GM19239 (cell line): ENCODE measurements at places on chromosomes 12 and 14.

DNA sequence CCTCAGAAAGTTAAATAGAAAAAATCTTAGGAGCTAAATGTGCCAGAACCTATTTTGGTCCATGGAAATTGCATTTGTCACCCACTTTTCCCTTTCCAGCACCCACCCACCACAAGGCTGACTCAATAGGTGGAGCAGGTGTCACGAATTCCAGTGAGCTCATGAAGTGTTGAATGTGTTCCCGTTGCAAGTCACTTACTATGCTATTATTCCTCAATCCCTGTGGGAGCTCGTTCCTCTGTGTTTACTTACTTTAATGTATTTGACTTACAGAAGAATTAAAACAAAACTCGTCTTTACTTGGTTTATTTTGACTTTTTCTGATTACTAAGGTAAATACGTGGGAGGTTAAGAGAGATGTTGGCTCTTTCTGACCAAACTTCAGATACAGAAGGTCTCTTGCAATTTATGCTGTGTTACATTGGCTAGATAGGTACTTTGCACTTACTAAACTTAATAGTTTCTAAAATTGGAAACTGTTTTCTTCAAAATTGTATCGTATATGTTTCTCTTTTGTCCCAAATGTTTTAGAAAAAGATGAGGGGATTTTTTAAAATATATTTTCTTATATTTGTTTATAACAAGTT is 269.4 kb upstream of the NOVA1 start:
- DNase-seq, result no peak

GRCh38 chr12:94649349-94650142 is 811 bp downstream of the TMCC3 start:
- peak; percentile 57 for DNase-seq

- DNase-seq, result no peak
Measured at GRCh38 chr14:105294142-105294597, 6.6 kb downstream of the BRF1 start.

DNA sequence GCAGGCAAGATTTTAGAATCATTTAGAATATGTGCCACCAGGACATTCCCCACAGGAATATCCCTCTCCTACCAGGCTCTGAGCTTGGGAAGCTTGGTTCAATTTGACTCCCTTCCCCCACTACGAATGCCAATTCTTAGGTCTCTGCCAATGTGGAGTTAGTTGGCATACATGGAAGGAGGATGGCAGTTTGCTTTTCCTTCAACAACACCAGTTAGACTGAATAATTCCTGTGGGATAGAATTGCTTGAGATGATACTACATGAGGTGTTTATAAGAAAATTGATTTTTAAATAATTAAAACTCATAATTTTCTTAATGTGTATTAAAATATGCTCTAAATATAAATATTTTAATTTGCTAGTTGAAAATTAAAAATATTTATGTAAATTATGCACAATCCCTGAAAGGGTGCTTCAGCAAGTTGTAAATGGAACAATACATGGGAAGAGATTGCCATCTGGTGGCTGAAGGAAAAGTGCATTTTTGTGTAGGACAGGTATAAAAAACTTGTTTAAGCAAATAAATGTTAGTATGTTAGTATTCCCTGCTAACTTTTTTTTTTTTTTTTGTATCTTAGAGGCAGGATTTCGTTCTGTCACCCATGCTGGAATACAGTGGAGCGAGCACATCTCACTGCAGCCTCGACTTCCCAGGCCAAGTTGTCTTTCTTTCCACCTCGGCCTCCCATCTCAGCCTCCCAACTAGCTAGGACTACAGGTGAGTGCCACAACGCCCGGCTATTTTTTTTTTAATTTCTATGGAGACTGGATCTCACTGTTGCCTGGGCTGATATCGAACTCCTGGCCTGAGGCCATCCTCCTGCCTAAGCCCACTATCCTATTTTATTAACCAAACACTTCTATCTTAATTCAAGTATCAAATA is 25.8 kb upstream of the STRAP start:
- no peak for DNase-seq

- no peak for DNase-seq
Measured at GRCh38 chr14:40630471-40630870, 976.2 kb upstream of the LRFN5 start.

DNA sequence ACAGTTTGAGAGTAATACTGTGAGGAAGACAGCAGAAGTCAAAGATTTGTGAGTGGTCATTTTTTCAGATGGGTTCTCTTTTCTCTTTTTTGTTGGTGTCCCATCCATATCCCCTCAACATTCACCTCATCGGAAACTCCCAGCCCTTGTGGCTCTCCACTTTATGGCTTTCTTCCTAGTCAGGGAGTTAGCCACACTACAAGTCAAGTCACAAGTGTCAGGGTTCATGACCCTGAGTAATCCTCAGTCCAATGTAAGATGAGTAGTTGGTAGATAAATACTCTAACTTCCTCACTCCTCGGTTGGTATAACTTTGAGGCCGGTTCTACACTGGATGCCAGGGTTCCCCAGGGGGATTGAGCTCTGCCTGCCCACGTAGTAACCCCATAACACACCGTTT is 41.4 kb downstream of the PTGER2 start:
- no peak for DNase-seq

- no peak for DNase-seq
Measured at GRCh38 chr12:64611341-64612284, 1.3 kb downstream of the RASSF3 start.

- no peak for DNase-seq
Measured at GRCh38 chr14:61489932-61490331, 168.6 kb downstream of the PRKCH start.

GRCh38 chr12:76033081-76034011 is 1.8 kb upstream of the PHLDA1 start:
- DNase-seq, result no peak

DNA sequence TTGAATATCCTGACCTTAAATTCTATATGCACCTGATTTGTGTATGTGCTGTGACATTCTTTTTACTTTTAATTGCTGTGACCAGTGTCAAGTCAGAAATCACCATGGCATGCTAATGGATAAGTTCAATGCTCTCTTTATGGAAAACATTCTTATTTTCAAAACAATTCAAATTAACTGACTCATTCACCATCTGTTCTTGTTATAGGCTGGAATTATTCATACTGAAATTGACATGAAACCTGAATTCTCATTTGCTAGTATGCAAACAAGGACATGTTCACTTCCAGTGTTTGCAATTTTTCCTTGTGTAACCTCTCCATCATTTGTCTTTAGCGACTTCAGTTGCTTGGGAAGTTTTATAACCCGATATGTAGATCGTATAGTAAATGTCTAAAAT is at the start of gene TAS2R30:
Gene TAS2R30, minus strand, starts transcription at position 340 of the 400 bp plus-strand sequence. CDS start 400 bp downstream, outside the sequence.
- no peak for DNase-seq

GRCh38 chr14:55303691-55304145 is 32.5 kb downstream of the FBXO34 start:
- no peak for DNase-seq

DNA sequence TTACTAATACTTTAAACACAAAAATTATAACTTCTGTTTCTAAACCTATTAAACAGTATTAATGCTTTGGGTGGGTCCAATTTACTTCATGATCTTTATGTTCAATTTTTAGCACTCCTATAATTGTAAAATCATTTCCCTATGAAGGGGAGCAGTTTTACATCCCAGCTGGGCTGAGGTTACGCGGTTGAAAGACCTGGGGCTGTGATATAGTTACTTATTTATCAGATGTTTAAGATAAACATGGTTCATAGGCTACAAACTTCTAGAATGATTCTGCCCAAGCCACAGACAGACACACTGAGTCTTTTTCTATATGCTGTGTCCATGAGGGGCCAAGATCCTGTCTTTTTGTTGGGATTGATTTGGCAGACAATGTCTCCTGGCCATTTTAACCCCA is 44.4 kb downstream of the DYRK2 start:
- DNase-seq, result no peak

GRCh38 chr14:75088566-75089373 is 19.3 kb downstream of the ZC2HC1C start:
- DNase-seq, result peak; percentile 29

DNA sequence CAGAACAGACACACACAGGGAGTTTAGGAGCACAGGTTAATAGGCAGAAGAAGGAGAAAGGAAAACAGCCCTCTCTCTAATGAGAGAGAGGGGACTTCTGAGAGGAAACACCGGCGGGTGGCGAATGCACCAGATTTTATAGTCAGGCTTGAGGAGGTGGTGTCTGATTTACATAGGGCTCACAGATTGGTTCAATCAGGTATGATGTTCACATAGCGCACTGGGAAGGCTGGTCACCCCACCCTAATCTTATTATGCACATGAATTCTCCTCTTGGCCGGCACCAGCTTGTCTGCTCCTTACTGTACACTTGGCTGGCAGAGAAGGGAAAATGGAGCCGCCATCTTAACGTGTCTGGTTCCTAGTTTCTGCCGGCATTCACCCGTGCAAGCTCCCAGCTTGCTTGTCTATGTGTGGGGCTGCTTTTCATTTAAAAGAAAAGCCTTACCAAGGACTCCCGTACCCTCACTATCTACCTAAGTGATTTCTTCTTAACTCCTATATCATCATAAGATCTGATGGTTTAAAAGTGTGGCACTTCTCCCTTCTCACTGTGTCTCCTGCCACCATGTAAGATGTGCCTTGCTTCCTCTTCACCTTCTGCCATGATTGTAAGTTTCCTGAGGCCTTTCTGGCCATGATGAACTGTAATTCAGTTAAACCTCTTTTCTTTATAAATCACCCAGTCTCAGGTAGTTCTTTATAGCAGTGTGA is 15.1 kb downstream of the BCAT1 start:
- DNase-seq, result no peak

- DNase-seq, result no peak
Measured at GRCh38 chr12:89098441-89099112, 253.7 kb downstream of the DUSP6 start.

- DNase-seq, result no peak
Measured at GRCh38 chr12:49920241-49920914, 16.7 kb upstream of the FAIM2 start.

DNA sequence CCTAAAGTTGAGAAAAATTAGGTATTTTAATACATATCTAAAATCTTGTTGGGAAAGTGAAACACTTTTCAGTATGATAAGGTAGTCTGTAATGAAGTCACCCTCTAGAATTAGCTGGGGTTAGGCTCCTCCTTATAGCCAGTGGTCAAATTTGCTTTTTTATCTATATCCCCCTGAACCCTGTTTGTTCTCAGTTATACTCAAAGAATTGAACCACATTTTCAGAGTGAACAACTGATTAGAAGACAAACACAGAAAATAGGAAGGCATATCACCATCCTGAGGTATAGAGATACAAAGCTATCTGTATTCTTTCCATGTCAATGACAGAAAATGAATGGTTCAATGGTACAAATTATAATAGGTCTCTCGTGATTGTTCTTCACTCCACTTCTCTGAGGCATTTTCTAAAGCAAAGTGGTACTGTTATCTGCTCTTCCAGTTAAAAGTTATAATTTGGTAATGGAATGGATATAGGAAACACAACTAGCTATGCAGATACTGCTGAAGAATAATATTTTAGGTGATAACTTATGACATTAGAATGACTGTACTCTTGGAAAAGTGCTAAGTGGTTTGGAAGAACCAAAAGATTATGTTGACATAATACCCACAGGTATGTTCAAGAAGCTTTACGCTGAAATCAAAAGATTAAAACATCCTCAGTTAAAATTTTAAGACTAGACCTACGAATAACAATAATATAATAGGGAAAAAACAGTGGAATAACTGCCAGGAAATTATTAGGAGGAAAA is 27.6 kb downstream of the WASHC3 start:
- no peak for DNase-seq

GRCh38 chr12:124544983-124545382 is 22.4 kb downstream of the NCOR2 start:
- no peak for DNase-seq

- no peak for DNase-seq
Measured at GRCh38 chr12:34393086-34393820, 371.0 kb downstream of the ALG10 start.

GRCh38 chr14:69133206-69134125 is 19.5 kb downstream of the DCAF5 start:
- DNase-seq, result no peak

- DNase-seq, result peak; percentile 24
Measured at GRCh38 chr12:130818272-130818634, 20.8 kb downstream of the STX2 start.

GRCh38 chr14:54700717-54701116 is 133.8 kb downstream of the SAMD4A start:
- no peak for DNase-seq

GRCh38 chr14:68655021-68655831 is 137.6 kb downstream of the ZFP36L1 start:
- DNase-seq, result no peak

DNA sequence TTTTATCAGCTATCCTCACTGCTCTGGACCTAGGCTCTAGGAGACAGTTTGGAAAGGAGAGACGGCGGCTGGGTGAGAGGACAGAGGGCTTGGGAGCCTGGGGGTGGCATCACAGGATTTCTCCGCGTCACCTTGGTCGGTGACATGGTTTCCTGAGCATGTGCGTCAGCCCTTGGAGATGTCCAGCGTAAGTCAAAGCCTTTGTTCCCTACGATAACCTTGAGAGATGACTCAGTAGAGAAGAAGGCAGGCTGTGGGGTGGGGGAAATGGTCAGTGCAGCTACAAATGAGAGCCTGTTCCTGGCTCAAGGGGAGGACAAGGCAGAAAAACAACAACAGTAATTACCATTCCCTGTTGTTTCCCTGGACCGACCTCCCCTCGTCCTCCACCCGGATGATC is 90.2 kb upstream of the TBX3 start:
- no peak for DNase-seq

- DNase-seq, result no peak
Measured at GRCh38 chr12:114344303-114344663, 61.7 kb downstream of the TBX5 start.

GRCh38 chr14:39755269-39755878 is 323.1 kb upstream of the FBXO33 start:
- no peak for DNase-seq

DNA sequence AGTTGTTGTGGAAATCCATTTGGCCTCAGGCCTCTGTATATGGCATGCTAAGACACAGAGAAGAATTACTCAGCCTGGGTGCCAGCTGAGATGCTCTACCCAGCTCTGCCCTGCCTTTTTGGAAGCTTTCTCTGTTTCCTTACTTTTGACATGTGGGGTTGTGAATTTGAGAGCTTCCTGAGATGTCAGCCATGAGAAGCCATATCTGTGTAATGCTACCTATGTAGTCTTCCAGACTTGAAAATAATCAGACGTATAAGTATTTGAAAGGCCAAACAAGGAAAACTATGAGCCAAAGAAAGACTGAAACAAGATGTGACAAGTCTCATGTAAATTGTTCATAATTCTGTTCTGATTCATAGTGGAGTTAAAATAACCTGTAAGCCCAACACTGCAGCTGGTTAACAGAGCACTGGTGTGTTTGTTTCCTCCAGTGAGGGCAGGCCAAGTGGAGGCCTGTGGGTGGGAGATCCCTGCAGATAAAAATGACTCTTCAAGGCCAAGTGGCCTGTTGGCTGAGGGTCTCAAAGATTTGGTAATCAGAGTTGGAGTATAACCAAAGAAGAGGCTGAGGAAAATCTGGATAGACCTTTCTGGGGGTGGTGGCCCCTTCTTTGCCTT is 94.0 kb downstream of the TMX1 start:
- DNase-seq, result no peak

DNA sequence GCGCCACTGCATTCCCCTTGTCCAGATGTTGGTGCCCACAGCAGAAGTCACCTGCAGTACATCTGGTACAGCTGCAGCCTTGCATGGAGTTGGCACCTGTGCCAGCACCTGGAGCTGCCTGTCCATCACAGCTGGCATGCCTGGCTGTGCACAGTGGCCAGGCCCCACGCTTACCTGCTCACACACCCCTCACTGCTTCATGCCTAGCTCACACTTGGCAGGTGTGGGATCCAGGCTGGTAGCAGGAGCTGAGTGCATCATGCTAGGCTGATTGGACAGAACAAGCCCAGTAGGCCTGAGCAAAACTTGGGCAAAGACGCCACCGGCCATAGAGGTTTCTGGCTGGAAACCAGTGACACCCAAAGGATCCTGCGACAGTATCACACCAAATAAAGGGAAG is 402.8 kb downstream of the FOXG1 start:
- no peak for DNase-seq
